ENCODE measurements at places on chromosomes 7 and 10.
A peak's percentile ranks its signal among the peaks of the same experiment; 100 is the strongest.

- DNase-seq, result no peak
These were observed 1.9 kb upstream of the GPER1 start for GRCh38 chr7:1085910-1086421.

- DNase-seq, result peak; percentile 58
These were observed 581 bp downstream of the FAM3C start for GRCh38 chr7:121395494-121395960.

DNA sequence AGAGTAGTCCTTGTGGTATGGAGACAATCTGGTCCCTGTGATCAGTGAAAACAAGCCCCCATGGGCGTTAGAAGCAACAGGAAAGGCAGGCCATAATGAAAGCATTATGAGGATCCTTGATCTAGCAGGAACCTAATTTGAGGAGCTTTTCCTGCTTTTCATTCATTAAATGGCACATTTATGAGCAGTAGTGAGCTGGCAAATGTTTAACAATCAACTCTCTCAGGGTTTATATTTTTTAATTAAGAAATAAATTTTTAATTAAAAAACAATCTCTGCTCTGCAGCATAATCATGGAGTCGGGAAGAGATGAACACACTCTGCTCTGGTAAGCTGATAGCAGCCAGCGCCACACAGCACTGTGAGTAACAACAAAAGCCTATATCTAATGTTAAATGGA is 11.3 kb upstream of the NEBL start:
- DNase-seq, result no peak

DNA sequence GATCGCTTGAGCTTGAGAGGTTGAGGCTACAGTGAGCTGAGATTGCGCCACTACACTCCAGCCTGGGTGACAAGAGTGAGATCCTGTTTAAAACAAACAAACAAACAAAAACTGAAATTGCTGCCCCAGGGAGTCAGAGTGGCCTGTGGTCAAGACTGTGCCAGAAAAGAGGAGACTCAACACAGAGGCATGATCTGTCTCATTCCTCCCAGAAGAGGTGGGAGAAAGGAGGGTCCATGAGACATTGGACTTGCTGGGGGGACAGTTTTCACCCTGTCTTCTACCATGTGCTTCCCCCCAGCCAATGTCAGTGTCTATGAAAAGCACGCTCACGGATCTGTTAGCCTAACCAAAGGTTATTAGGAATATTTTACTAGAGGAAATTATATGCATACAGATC is 3.2 kb downstream of the ZNF853 start:
- no peak for DNase-seq

DNA sequence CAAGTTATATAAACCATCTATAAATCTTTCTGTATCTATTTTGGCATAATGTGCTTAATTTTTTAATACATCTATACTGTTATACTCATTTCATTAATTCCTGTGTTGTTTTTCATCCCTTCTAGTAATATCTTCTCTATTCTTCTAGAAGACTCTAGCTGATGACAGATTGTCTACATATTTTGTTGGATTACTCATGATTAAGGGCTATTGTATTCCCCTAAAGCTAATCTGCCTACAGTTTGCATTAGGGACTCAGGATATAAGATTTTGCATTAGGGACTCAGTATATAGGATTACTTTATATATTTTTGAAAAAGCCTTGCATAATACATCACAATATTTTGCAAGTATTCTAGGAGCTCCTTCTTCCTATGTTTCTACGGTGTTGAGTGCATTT is 8.3 kb upstream of the SEMA3A start:
- no peak for DNase-seq

- peak; percentile 66 for DNase-seq
These were observed 178.3 kb downstream of the PRKCQ start for GRCh38 chr10:6401558-6402348.

DNA sequence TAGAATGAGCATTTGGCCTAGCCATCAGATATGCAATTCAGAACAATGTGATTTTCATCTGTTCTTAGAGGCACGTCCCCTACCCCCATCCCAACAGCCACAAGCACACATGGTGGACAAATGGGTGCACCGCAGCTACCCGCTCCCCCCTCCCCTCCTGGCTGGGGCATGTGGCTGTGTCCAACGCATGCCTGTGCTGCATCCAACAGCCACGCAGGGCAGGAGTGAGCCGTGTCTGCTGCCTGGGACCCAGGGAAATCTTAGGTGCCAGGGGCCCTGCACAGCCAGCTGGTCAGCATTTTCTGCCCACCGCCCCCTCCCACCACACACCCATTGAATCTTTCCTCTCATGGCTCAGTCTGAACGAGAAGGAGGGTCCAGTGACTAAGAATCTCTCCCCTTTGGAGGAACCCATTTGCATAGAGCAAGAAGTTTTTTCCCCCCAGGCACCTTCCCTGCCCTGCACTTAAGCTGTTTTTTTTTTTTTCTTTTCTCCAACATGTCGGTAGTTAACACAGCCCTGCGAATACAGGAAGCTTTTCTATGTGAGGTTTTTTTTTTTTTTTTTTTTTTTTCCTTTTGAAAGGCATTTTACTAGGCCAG is 138.9 kb downstream of the WDR11 start:
- DNase-seq, result no peak

- DNase-seq, result peak; percentile 71
These were observed 374.8 kb upstream of the AKR1E2 start for GRCh38 chr10:4450981-4451908.

GRCh38 chr10:78844960-78845607 is 223.7 kb upstream of the ZMIZ1 start:
- DNase-seq, result no peak

DNA sequence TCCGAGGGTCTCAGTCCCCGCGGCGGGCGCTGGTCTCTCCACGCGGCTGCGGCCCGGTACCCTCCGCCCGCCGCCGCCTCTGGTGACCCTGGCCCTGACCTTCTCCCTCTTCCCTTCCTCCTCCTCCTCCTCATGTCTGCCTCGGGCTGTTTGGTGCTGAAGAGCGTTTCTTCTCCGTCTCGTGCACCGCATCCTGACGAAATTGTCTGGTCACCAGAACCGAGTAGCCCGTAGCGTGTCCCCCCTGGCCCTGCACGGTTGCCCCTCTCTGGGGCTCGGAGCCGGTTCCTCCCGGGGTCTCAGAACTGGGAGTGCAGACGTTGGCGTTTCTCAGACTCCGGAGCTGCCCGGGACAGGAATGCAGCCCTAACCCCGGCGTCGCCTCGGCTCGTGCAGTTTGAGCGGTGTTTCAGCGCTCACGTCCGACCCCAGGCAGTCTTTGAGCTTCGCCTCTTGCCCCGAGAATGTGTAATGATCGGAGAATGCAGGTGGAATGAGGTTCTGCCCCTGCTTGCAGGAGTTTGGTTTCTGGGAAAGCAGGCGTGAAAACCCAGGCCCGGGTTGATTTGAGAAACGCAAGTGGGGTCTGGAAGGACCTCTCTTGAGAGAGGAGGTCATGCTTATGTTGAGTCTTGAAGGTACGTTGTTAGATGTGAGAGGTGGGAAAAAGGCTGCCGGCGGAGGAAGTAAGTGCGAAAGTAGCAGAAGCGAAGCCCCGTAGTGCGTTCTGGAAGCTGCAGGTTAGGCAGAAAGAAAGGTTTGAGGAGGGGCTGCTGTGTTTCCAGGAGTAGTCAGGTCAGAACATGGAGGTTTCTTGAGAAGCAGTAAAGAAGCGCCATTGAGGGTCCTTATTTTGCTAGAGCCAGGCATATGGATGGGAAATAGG is 743 bp downstream of the RBM17 start:
- DNase-seq, result peak; percentile 48

- DNase-seq, result no peak
These were observed 1342.6 kb downstream of the REEP3 start for GRCh38 chr10:64863836-64864235.

GRCh38 chr10:30034433-30035137 is 24.8 kb downstream of the JCAD start:
- DNase-seq, result no peak

All from DND-41 (cell line).